Activated CD4-positive, alpha-beta T cell treated with anti-CD3 and anti-CD28 coated beads, Interleukin-2, amount 10 ng/mL, durations not matched to agents 7 days and 5 days (primary cell): ENCODE measurements at places on chromosomes 1 and 21. TPM values are rescaled to one million over a fixed set of nuclear protein-coding genes. Genes with fewer than 3 reads are reported as not detected.

Gene CGN
- 0.17 TPM for total RNA-seq

Gene ORC1
- total RNA-seq = 36.7 TPM

Gene LCE3E
- not detected for total RNA-seq

Gene OR2T4
- not detected for total RNA-seq

Gene USF1
- 81.2 TPM for total RNA-seq
